Hematopoietic multipotent progenitor cell (in vitro differentiated cells): ENCODE measurements at places on chromosomes 4 and X.

GRCh38 chr4:48069026-48069425, 52.5 kb downstream of the NIPAL1 start:
- no peak for DNase-seq

DNA sequence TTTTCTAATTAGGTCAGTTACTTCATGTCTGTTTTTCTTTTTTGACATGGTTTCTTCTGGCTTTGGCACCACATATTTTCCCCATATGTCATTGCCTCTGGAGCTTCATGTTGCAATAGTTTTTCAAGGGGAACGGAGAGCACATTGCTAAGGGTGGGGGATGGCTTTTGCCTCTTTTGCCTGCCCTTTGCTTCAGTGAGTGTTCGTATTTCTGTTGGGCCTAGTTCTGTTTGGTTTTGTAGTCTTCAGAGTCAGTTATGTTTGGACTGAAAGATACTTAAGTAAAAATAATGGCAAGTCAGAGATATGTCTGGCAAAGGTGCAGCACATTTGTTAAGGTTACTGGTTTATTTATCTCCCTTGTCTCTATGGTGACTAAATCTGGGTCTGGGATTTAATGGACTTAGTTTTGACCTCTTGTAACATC, 29.1 kb downstream of the FHL1 start:
- DNase-seq: no peak

GRCh38 chr4:8597319-8597718, 4.8 kb downstream of the CPZ start:
- no peak for DNase-seq

DNA sequence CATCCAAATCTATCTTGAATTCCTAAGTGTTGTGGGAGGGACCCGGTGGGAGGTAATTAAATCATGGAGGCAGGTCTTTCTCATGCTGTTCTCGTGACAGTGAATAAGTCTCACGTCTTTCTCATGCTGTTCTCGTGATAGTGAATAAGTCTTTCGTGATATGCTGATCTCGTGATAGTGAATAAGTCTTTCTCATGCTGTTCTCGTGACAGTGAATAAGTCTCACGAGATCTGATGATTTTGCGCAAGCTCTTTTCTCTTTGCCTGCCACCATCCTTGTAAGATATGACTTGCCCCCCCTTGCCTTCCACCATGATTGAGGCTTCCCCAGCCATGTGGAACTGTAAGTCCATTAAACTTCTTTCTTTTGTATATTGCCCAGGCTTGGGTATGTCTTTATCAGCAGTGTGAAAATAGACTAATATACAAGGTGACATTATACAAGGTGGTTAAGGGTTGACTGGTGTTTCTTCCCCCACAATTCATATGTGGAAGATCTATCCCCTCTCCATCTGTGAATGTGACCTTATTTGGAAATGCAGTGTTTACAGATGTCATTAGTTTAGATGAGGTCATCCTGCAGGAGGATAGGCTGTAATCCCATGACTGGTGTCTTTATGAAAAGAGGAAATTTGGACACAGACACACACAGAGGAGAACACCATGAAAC, 27.6 kb downstream of the ARSD start:
- no peak for DNase-seq

DNA sequence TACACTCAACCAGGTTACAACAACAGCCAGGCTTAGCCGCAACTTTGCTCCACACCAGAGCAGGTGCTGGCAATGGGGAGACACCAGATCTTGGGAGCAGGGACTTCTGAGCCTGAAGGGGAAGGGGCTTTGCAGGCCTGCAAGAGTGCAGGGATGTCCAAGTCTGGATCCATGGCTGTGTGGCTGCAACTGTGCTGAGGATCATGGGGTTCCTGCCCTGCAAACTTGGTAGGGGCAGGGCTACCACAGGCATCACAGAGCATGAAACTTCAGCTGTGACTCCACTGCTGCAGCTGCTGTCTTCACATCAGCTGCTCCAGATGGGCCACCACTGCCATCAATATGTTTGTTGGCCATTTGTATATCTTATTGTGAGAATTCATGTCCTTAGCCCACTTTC, 340.4 kb downstream of the FSTL5 start:
- DNase-seq: no peak

DNA sequence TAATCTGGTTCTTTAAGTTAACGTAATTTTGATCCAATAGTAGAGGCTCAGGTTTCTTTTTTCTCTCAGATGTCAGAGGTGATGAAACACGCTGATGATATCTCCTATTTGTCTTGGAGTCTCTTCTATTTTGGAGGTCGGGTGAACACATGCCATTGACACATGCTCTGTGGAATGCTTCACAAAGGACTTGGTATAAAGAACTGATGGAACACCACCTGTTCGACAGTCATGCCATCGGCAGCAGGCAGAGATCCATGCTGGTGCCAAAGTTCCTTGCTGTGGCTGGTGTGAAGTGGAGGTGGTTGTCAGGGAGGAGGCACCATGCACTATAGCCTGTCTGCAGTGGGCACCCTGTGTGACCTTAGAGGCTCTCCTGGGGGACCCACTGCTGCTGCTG, 94.9 kb downstream of the ATP8A1 start:
- no peak for DNase-seq

- no peak for DNase-seq
These were observed 41.9 kb downstream of the COL4A6 start for GRCh38 chrX:108396188-108396891.

- DNase-seq: no peak
These were observed 66.7 kb upstream of the PNPLA4 start for GRCh38 chrX:7993873-7994272.

DNA sequence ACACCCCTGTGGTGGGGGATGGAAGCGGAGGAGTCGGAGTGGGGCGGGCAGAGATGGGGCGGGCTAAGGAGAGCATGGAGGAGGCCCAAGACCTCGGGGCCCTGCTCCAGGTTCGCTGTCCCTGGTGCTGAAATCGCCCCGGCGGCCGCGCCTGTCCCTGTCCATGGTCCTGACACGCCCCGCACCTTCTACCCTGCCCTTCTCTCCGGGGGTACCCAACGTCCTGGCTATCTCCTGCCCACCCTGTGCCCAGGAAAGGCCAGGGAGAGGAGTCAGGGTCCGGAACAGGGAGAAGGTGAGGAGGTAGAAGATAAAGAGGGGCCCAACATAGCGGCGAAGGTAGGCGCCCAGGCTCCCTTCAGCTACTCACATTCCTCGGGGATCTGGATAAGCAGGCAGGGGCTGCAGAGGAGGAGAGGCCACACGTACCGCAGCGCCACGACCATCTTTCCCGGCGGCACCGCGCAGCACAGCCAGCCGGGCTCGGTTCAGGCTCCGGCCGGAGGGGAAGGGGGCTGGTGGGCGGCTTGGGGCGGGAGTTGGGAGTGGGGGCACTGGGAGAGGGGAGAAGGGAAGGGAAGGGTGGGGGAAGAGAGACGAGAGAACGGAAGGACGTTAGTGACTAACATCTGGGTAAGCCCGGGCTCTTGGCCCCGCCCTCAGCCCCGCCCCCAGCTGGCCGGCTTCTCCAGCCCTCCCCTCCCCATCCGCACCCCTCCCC, 10.4 kb downstream of the L1CAM start:
- DNase-seq: peak; percentile 46

DNA sequence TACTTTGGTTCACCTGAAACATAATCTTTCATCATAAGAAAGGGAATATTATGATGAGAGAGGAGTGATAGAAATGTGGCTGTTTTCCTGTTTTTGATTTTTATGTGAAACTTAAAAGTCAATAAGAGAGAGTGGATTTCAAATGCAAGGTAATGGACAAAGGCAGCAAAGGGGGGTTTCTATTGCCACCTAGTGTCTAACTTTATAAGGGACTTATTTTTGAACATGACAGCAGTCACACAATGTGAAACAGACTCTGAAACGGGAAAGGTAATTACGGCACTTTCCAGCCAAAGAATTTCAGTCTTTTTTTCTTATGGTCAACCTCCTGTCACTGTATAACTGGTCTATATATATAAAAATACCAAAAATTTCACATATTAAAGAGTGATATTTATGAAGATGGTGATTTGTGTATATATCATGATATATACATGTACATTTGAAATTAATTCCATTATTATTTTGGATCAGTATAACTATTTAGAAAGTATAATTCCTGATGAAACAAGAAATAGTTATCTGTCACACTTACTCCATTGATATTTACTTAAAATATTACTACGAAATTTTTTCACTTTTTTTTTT, 127.1 kb downstream of the FBXO8 start:
- no peak for DNase-seq

- DNase-seq: no peak
These were observed at the start of gene NXF3 for GRCh38 chrX:103092942-103093341. Gene NXF3, minus strand, starts transcription at chrX:103093143. Its CDS starts 120 bp downstream, at chrX:103093023.

GRCh38 chrX:69285401-69285877, 120.2 kb upstream of the PJA1 start:
- no peak for DNase-seq

DNA sequence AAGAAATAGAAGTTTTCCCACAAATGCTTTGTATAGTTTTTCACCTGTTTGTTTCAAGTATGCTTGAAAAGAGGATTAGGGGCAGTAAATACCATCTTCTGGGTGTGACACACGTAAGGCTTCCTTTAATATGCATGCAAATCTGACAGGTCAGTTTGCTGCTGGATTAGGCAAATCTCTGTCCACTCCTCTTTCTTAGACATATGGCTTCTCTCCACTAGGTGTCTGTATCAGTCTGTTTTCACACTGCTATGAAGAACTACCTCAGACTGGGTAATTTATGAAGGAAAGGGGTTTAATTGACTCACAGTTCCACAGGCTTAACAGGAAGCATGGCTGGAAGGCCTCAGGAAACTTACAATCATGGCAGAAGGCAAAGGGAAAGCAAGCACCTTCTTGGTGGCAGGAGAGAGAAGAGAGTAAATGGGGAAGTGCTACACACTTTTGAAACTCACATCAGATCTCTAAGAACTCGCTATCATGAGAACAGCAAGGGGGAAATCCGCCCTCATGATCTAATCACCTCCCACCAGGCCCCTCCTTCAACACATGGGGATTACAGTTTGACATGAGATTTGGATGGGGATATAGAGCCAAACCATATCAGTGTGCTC, 66.9 kb downstream of the TAB3 start:
- DNase-seq: no peak

- DNase-seq: peak; percentile 15
These were observed 293.0 kb upstream of the CLNK start for GRCh38 chr4:10977534-10977933.

DNA sequence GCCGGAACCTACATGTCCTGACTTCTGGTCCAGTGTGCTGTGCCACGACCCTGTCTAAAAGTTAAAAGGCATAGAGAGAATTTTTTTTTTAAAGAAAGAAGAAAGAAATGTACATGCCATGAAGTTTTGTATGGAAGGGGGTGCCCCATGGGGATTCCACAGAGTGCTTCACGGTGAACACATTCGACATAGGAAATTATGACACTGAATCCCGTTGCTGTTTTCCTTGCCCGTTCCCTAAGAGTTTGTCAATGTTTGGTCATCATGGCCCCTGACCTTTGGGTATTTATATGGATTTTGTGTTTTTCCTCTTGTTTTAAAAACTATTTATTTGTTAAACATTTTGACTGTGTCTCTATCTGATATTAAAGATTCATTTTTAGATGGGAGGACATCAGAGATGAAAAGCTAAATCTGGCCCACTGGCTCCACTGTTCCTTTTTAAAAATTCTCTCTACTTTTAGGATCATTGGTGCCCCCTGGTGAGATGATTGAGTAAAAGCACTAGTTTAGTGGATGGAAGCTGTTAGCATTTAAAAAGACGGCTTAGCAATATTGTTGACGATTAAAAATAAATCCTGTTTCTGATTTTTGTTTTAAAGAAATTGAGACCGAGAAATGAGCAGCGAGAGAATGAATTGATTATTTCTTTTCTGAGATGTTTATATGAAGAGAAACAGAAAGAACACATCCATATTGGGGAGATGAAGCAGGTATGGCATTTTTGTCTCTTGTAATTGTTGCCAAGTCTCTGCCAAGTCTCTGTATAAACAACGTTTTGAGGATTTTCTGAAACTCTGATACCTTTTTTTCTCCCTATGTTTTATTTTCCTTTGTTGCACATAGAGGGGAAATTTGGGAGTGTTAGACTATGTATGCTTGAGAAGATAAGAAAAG, 75.0 kb downstream of the PTTG2 start:
- DNase-seq: peak; percentile 91

DNA sequence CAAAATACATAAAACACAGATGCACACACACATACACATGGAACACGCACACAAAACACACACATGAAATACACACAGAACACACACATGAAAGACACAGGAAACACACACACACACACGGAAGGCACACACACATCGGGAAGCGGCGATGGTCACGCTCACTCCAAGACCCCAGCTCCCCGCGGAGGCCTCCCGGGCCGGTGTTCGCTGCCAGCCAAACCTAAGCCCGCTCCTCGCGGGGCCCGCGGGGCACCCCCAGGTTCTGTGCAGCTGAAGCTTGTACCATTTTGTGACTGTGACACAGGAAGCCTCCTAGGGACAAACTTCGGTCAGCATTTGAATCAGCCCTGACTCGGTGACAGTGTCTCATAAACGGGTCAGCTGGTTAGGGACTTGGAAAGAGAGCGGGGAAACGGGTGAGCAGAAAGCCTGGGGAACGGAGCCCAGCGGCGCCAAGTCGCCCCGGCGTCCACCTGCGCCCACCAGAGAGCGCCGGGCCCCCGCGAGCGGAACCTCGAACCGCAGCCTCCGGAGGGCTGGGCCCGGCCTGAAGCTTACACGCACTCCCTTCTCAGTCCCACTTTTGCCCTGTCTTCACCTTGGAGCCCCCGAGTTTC, 32.1 kb downstream of the F11 start:
- DNase-seq: no peak

DNA sequence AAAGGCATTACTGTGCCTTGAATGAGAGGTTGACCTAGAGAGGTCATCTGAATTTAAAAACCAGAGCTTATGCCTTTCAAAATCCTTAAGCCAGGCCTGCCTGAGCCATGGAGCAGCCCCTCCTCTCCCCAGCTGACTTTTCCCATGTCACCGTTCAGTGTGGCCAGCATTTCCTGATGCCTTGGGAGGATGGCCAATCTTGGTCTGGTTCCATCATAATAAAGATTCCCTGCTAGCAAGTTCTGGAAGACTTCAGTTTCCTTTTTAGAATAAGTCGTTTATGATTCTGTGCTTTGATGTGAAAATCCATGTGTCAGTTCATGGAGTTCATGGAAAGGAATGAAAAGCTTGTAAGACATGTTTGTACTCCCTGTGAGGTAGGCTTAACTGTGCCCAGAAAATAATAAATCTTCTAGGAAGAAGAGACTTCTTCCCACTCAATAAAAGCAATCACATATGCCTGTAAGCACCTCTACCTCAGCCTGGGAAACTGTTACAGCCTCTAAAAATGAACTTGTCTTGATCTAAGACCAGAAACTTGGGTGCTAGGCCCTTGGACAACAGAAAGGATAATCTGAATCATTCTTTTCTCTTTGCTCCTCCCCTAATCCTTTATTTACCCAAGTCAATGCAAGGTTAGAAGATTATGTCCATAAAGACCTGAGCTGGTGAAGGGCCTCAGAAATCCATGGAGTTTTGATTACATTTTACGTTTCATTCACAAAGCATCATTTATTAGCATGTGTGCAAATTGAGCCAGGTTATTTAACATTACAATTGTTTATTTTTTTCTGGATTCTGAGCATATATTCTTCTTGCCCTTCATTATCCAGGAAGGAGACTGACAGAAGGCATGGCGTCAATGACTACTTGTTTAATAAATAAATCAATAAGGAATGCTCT, 84.0 kb upstream of the TBC1D9 start:
- no peak for DNase-seq
